Natural killer cell treated with Interleukin-12 subunit alpha and Interleukin-12 subunit beta and Interleukin-15 and Interleukin-18, amount 100 ng/mL, for 72 hours (primary cell): ENCODE measurements at places on chromosomes 6 and 20. TPM values are rescaled to one million over a fixed set of nuclear protein-coding genes. Genes with fewer than 3 reads are reported as not detected.
A peak's percentile ranks its signal among the peaks of the same experiment; 100 is the strongest.

Gene GUCA1A
- total RNA-seq: not detected

DNA sequence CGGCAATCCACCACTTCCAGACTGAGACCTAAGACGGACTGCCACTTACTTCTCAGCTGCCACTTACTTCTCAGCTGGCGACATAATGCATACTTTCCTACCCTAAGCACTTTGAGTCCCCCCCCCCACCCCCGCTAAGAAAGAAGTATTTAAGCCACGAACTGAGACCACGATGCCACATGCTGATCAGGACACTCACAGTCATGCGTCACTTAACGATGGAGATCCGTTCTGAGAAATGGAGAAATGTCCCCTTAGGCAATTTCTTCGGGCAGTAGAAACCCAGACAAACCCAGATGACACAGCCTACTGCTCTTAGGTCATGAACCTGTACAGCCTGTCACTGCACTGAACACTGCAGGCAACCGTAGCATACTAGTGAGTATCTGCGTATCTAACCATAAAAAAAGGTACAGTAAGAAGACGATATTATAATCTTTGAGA, 690 bp downstream of the IFNGR1 start:
- peak; percentile 67 for DNase-seq
- H3K27me3 ChIP-seq: no peaks in the 10 kb centered on the region
- peak overlapping the region; percentile 99 for H3K27ac ChIP-seq

Gene C6orf163
- 3.4 TPM for total RNA-seq

- H3K4me3 ChIP-seq: no peak overlapping the region
- no peak for DNase-seq
- peaks cover 25% of the 10 kb centered on the region for H3K4me1 ChIP-seq
- peaks cover 7% of the 10 kb centered on the region for H3K27me3 ChIP-seq
Measured at GRCh38 chr6:26319405-26320128, 45.4 kb upstream of the BTN3A2 start.

GRCh38 chr6:13794184-13794583, 20.2 kb downstream of the MCUR1 start:
- DNase-seq: no peak
- peaks cover 7% of the 10 kb centered on the region for H3K4me1 ChIP-seq
- H3K27ac ChIP-seq: peak overlapping the region; percentile 61
- peak overlapping the region; percentile 5 for H3K4me3 ChIP-seq

- no peaks in the 10 kb centered on the region for H3K4me1 ChIP-seq
- H3K4me3 ChIP-seq: peak overlapping the region; percentile 27
- peaks cover 3% of the 10 kb centered on the region for H3K27me3 ChIP-seq
- H3K27ac ChIP-seq: no peak overlapping the region
- peak; percentile 59 for DNase-seq
Measured at GRCh38 chr20:62367633-62368391, 700 bp upstream of the LAMA5 start.

- peak overlapping the region; percentile 82 for H3K27ac ChIP-seq
- peak overlapping the region; percentile 83 for H3K4me3 ChIP-seq
- no peak for DNase-seq
- H3K36me3 ChIP-seq: no peaks in the 10 kb centered on the region
- no peaks in the 10 kb centered on the region for H3K27me3 ChIP-seq
Measured at GRCh38 chr6:166949528-166950442, 6.6 kb downstream of the RNASET2 start.
